ENCODE measurements at places on chromosomes 16 and 17.

DNA sequence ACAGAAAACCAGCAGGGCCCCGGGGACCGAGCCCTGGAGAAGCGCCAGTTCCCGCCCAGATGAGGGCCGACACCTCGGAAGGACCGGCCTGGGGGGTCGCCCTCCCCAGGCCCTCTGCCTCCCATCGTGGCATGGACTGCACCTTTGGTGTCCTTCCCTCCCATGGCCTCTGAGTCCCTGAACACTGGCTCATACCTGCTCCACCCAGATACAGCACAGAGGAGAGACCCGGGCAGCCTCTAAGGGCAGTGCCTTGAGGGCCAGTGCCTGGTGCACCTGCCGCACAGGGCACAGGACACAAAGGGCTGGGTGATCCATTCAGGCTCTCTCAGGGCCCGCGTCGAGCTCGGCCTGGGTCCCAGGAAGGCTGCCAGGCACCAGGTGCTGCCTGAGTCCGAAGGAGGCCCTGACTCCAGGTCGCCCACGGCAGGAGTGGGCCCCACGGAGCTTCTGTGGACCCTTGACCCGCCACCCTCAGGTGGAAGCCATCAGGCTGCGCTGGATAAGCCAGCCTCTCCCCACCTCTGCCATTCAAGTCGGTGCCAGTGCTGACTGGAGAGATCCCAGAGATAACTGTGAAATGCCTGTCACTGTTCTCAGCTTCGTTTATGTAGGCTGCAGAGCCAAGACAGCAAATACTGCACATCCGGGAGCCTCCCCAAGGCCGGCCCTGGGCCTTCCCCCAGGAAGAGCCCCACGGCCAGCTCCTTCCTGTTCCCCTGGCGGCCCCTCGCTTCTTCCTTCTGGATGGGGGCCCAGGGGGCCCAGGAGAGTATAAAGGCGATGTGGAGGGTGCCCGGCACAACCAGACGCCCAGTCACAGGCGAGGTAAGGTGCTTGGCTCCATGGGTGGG, at the start of gene ZG16B:
Gene ZG16B, plus strand, starts transcription at position 803 of the 854 bp plus-strand sequence. CDS start 139 bp downstream, outside the sequence.
- DNase-seq = no peak

DNA sequence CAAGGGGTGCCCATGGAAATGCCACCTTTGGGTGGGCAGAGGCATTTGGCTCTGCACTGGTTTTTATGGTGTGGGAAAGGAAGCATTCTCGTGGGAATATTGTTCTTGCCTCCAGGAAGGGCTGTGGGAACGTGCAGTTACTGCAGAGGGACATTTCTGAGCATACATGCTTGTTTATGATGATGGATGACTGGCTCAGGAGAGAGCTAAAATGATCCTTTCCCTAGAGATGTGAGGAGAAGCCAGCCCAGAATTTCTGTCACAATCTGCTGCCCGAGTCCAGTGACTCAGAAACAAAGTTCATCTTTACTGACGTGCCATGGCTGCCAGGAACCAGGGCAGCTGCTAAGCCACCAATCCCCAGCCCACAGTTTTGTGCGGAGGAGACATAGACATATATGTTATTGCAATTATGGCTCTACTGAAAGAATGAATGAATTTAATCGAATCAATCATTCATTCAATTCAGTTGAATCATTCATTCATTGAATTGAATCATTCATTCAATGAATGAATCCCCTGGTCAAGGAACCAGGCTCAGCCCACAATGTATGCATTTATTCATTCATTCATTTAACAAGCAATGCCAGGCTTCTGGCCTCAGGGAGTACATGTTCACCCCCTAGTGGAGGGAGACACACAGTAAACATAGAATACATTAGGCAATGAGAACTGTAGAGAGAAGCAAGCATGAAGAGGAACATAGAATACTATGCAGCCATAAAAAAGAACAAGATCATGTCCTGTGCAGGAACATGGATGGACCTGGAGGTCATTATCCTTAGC, 414.4 kb upstream of the HSBP1 start:
- no peak for DNase-seq

DNA sequence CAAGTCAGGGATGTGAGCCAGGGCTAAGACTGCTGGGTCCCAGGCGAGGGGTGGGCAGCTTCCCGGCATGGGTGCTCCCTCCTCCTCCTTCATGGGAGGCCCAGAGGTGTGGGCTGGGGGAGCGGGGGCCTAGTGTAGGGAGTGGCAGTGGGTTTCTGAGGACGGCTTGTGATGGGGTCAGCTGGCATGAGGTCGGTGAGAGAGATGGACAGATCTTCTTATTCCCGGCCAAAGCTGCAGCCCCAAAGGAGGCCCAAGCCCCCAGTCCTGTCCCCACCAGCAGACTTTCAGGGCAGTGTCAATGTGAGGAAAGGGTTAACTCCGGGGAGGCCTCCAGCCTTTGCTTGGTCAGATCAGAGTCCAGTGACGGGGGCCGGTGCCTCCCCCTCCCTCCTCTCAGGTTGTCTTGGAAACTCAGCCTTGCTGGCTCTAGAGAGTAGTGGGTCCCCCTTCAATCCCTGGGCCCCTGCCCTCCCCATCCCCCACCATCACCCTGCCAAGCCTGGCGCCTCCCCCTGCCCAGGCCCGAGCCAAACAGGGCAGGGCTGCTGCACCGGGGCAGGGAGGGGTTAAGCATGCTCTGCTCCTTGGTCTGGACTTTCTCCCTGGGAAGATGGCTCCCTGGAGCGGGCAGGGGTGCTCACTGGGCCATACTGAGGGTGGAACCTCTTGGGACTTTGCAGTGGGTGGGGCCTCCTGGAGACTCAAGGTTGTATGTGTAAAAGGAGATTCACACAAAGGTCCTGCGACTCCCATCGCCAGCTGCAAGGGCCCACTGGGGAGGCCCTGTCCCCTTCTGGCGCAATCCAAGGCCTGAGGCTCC, 12.4 kb downstream of the NAT9 start:
- DNase-seq = no peak

DNA sequence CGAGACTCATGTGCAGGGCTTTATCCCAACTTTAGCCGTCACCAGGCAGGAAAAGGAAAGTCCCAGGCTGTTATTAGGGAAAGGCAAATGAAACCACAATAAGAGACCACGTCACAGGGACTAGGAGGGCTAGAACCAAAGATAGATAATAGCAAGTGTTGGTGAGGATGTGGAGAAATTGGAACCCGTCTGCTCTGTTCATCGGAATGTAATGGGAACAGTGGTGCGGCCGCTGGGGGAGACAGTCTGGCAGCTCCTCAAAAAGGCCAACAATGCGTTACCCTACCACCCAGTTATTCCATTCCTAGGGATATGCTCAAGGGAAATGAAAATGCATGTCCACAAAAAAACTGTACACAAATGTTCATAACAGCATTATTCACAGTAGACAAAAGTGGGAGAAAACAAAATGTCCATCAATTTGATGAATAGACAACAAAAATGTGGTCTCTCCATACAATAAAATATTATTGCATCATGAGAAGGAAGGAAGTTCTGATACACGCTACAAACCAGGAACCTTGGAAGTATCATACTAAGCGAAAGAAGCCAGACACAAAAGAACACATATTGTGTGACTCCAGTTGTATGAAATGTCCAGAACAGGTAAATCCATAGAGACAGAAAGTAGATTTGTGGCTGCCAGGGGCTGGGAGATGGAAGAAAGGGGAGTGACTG, 19.5 kb upstream of the USP10 start:
- no peak for DNase-seq

DNA sequence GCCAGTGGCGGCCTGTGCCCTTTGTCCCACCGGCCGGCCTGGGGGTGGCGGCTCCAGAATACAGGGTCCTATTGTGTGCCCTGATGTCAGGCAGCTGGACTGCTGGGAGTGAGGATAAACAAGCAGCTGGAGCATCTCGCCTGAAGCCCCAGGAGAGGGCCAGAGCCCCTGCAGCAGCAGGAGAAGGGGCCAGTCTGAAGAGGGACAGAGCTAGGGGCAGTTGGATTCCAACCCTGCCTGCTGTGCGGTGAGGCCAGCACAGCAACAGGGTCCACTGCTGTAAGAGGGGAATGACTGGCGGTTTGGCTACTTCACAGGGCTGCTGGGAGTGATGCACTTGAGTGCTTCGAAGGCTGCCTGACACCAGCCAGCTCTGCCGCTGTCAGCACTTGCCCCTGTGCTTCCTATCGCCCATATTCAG, 25.0 kb downstream of the RAB11FIP4 start:
- no peak for DNase-seq

DNA sequence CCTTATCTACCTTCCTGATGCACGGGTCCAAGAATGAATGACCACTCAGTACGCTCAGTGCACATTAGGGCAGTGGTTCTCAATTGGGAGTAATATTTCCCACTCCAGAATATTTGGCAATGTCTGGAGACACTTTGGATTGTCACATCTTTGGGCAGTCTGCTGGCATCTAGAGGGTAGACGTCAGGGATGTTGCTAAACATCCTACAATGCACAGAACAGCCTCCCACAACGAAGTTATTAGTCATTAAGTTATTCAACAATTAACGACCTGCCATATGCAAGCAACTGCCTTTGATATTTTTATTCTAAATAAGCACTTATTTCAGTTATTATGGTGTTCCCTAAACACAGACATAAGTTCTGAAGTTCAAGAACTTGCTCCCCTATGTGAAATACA, 669.3 kb downstream of the TOX3 start:
- no peak for DNase-seq

GRCh38 chr17:65243838-65244625, 106.9 kb downstream of the RGS9 start:
- no peak for DNase-seq

GRCh38 chr17:2704890-2705248, 6.7 kb downstream of the CLUH start:
- DNase-seq = no peak

DNA sequence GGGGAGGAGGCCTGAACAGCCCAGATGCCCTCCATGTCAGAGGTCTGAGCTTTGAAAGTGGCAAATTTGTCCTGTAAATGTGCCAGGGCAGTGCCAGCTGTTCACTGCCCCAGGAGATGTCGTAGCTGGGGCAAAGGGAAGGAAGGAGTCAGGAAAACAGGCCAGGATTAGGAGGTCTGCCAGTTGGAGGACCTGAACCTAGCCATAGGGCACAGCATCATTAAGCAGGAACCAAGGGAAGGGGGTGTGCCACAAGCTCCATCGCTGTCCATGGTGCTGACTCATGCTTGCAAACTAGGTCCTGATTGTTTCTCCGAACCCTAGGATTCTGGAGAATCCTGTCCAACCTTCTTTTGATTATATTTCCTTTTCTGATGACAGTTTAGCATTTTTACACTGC, 124.2 kb downstream of the TMEM132E start:
- DNase-seq = no peak

DNA sequence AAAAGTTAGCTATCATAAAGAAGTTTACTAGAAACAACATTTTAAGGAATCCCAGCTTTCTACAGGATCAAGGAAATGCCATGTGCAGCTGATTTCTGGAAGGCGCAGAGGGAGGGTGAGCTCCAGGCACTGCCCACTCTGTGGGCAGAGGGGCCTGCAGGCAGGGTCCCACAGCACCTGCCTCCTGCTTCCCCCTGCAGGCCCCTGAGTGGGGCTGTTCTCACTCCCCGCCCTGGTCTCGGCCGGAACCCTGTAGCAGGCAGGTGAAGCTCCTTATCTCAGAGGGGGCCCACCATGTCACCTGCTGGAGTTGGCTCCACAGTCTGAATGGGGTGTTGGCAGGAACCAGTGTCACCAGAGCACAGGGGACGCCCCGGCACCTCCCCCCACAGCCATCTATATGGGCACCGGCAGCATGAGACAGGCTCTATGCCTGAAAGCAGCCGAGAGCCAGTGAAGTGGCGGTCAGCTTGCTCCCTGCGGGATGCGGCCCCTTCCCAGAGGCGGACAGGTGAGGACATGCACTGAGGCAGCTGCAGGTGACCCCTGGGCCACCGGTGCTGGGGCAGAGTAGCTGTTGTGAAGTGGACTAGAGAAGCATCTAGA, 47.6 kb upstream of the FASN start:
- no peak for DNase-seq

- DNase-seq = no peak
These were observed 345.8 kb downstream of the SOX9 start for GRCh38 chr17:72466606-72467005.

GRCh38 chr17:75799402-75799801, 14.8 kb downstream of the UNK start:
- no peak for DNase-seq

DNA sequence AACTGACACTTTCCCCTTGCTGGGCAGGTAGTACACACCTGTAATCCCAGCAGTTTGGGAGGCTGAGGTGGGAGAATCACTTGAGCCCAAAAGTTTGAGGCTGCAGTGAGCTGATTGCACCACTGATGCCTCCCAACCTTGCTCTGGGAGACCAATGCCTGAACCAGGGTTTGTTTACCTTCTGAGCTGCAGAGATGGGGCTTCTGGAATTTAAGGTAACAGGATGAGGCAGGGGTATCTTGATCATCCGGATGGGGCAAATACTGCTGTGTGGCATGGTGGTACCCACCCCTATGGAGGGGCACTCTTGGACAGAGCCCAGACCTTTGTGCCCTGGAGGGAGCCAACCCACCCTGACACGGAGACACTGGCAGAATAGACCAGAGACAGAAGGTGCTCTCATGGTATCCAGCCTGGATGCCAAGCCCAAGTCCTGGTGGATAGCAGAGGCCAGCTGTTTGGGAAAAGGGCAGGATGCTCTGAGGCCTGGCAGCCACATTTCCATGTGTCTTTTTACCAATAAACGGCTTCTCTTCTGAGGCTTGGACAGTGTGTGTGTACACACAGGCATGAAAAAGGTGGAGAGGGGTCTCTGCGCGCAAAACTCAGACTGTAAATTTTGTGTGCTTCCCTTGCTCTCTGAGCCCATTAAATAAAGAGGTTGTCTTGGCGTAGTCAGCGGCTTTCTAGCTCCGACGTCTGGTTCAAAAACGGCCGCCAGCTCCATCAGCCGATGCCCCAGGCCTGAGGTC, 4.4 kb downstream of the ZNF48 start:
- DNase-seq = no peak

- DNase-seq = peak; percentile 42
These were observed 8.2 kb downstream of the ADCY7 start for GRCh38 chr16:50274326-50275097.

- DNase-seq = no peak
These were observed 176.4 kb downstream of the SHISA9 start for GRCh38 chr16:13077816-13078215.

DNA sequence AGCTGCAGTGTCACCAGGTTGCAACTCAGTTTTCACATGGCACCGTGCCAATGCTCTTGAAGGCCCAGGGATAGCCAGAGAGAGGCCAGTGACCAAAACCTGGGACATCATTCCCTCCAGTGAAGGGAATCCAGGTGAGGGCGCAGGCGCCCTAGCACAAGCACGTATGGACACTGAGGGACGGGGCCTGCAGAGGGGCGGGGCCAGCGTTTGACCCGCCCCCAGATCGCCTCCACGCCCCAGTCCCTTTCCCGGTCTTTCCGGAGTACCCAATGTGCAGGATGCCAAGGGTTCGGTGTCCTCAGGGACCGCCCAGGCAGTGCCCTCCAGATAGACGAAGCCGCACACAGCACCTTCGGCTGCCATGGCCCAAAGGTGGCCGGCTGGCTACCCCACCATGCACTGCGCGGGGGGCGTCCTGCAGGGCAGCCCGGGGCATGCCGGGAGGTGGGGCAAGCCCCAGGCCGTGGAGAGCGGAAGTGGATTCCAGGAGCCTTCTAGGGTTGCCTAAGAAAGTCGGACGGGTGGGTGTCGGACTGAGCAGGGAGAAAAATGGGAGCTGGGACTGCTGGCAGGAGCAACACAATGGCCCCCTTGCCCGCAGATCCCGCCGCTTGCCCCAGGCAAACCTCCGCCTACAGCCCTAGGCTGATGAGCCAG, 4.6 kb downstream of the SLC12A4 start:
- DNase-seq = no peak
